T-helper 2 cell treated with Interferon-gamma antibody and Interleukin-4, amounts not matched to agents 5 μg/mL and 100 μg/mL, for 36 hours (primary cell): ENCODE measurements at places on chromosomes 1 and 21.
A peak's percentile ranks its signal among the peaks of the same experiment; 100 is the strongest.

DNA sequence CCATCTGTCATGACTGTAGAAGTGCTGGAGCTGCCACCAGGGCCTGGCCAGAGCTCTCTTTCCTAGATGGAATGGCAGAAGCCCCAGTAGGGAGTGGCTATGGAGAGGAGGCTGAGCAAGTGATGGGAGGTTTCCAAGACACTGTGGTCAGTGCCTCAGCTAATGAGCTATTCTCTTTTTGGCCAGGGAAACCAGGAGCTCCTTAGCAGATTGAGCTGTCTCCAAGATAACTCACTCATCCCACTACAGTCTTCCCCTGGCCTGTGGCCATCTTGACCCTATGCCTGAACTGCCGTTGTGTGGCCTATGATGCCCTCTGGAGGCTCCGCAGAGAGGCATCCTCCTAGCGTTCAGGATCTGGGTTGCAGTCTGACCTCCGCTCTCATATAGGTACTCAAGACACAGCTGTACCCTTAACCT is 60.5 kb downstream of the ERI3 start:
- H3K27ac ChIP-seq: no peak overlapping the region
- no peaks in the 10 kb centered on the region for H3K4me1 ChIP-seq
- H3K27me3 ChIP-seq: no peaks in the 10 kb centered on the region
- H3K4me3 ChIP-seq: no peak overlapping the region
- peaks cover 4% of the 10 kb centered on the region for H3K36me3 ChIP-seq

GRCh38 chr21:33116676-33117075 is 46.7 kb downstream of the OLIG1 start:
- no peak for DNase-seq
- no peaks in the 10 kb centered on the region for H3K36me3 ChIP-seq
- peaks cover 37% of the 10 kb centered on the region for H3K27me3 ChIP-seq

DNA sequence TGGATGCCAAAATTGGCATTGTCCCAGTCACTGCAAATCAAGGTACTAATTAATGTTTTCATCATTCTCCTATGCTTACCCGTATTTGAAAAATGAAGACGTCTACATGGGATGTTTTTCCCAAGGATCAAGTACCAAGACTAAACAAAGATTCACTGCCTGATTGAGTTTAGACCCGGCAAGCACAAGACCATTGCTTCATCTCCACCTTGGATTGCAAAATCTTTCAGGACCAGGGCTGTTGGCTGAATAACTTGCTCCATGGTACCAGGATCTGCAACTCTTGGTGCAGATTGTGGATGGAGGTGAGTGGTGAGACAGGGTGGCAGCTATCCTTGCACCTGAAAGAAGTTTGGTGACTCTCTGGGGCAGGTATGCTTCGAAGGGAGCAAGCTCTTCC is 122.5 kb upstream of the ETS2 start:
- no peak overlapping the region for H3K4me3 ChIP-seq
- peaks cover 5% of the 10 kb centered on the region for H3K4me1 ChIP-seq
- no peak overlapping the region for H3K27ac ChIP-seq
- H3K36me3 ChIP-seq: no peaks in the 10 kb centered on the region
- no peak for DNase-seq

DNA sequence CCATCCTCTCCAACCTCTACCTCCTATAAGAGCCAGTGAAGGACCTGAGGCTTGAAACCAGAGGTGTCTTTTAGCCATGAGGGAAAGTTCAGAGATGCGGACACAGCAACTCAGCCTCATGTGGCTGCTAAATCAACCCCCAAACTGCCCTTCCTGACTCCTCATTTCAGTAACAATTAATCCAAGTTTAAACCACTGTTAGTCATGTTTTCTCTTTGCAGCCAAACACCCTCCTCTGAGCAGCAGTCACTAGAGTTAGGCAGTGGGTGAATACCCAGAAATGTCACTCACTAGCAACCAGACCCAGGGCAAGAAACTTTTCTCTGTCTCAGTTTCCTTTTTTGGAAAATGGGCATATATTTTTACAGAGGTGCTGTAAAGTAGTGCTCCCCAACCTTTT is 71.2 kb downstream of the KCNJ15 start:
- H3K27ac ChIP-seq: no peak overlapping the region
- no peaks in the 10 kb centered on the region for H3K36me3 ChIP-seq
- H3K4me1 ChIP-seq: peaks cover 11% of the 10 kb centered on the region
- DNase-seq: peak; percentile 6
- peaks cover 2% of the 10 kb centered on the region for H3K27me3 ChIP-seq

- H3K4me3 ChIP-seq: no peak overlapping the region
- DNase-seq: no peak
- no peak overlapping the region for H3K27ac ChIP-seq
- H3K36me3 ChIP-seq: no peaks in the 10 kb centered on the region
- H3K4me1 ChIP-seq: peaks cover 12% of the 10 kb centered on the region
Measured at GRCh38 chr1:224781800-224782199, 147.7 kb upstream of the DNAH14 start.

DNA sequence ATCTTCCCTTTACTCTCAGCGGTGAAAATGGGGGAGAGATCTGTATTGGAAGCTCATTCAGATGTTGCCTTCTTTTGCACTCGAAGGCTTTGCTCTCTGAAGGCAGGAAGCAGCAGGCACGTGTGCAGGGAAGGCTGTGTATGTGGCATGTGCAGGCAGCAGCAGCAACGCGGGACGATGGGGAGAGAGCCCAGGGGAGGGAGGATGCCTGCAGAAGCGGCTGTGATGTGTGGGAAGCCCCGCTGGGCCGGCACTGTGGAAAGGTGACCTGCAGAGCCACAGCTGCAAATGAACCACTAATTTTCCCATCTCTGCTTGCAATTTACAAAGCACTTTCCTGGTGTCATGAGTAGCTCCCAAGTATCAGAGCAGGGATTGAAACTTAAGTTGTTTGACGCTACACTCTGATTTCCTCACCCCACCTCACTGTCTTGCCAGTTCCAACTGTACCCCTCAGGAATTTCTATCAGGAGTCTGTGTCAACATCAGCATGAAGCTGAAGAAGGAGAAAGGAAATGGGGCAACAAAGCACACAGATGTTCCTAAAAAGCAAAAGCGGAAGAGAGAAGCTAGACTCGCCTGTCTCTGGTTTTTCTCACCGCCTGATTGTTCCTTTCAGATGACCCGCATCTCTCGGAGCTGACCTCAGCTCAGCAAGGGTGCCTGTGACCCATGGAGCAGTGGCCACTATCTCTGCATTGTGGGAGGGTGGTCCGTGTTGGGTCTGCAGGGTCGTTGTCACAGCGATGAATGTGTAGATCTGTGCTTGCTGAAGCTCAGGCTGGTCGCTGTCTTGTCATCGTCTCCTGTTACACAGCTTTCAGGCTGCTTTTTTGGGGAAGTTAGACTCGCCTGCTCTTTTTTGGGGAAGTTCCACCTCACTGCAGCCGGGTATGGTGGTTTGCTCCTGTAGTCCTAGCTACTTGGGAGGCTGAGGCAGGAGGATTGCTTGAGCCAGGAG is 156.1 kb downstream of the KIF26B start:
- H3K4me3 ChIP-seq: peak overlapping the region; percentile 71
- no peak for DNase-seq
- peaks cover 10% of the 10 kb centered on the region for H3K4me1 ChIP-seq
- H3K36me3 ChIP-seq: no peaks in the 10 kb centered on the region
- H3K27ac ChIP-seq: no peak overlapping the region
- peaks cover 2% of the 10 kb centered on the region for H3K27me3 ChIP-seq
